ENCODE measurements at places on chromosomes 5 and 9.

- DNase-seq, result no peak
These were observed 29.5 kb downstream of the RAI14 start for GRCh38 chr5:34685485-34686165.

GRCh38 chr9:38708759-38709158, 11.2 kb downstream of the FAM240B start:
- no peak for DNase-seq

DNA sequence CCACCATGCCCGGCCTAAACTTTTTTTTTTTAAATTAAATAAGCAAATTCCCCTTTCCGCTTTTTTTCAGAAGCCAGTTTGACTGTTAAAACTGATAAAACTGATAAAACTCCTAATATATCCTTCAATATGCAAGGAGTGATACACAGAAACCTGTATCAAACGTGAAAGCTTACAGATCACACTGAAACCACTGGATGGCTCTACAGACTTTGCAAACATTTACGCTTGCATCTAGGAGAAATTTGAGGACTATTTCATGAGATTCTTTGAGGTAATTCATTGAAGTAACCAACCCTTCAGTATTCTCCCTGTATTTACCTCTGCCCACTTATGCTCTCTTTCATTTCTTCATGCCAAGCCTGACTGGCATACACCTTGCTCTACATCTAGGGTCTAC, 40.6 kb upstream of the CHD1 start:
- DNase-seq, result no peak

DNA sequence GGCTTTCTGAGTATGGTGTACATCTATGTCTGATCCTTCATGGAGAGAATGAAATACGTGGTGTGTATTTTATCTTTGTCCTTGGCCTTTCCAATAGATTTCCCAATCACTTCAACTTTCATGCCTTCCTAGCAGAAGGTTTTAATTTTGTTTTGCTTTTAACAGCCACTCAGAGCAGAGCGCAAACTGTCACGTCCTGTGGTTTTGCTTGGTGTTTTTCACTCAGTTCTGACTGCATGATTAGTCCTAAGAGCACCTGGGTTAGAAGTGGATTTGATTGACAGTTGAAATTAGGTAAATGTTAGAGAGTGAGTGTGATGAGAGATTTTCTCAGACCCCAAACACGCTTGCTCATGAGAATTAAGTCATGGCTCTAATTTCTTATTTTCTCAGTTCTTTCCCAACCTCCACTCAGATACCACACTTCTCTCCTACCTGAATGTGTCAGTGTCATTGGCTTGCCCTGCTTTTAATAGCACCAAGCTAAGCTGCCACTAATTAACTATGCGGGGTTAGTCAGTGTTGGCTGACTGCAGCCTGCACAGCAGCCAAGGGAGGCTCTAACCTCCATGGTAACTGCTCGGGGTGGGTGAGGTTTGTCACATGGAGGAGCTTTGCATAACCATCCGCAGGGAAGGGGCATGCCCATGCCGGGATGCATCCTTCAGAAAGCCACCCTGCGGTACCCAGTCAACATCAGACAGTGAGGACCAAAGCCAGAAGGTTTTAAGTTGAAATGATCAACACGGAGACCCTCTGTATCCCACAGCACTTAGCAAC, 173.4 kb downstream of the NR3C1 start:
- DNase-seq, result no peak

GRCh38 chr5:54867310-54867944, 118.0 kb downstream of the ESM1 start:
- no peak for DNase-seq

- DNase-seq, result no peak
These were observed 134.4 kb downstream of the FGF1 start for GRCh38 chr5:142551338-142552067.

- DNase-seq, result peak; percentile 91
These were observed at the start of gene PURA for GRCh38 chr5:140113699-140114263. Gene PURA (plus strand): TSS chr5:140114109. CDS start chr5:140114182, 73 bp downstream.

GRCh38 chr9:105670315-105670714, 8.1 kb downstream of the TAL2 start:
- DNase-seq, result no peak

- DNase-seq, result no peak
These were observed 159.8 kb upstream of the CCDC152 start for GRCh38 chr5:42596817-42597216.

- no peak for DNase-seq
These were observed 1.1 kb downstream of the FEM1C start for GRCh38 chr5:115543365-115544042.
